ENCODE measurements at places on chromosomes 2 and 18.

DNA sequence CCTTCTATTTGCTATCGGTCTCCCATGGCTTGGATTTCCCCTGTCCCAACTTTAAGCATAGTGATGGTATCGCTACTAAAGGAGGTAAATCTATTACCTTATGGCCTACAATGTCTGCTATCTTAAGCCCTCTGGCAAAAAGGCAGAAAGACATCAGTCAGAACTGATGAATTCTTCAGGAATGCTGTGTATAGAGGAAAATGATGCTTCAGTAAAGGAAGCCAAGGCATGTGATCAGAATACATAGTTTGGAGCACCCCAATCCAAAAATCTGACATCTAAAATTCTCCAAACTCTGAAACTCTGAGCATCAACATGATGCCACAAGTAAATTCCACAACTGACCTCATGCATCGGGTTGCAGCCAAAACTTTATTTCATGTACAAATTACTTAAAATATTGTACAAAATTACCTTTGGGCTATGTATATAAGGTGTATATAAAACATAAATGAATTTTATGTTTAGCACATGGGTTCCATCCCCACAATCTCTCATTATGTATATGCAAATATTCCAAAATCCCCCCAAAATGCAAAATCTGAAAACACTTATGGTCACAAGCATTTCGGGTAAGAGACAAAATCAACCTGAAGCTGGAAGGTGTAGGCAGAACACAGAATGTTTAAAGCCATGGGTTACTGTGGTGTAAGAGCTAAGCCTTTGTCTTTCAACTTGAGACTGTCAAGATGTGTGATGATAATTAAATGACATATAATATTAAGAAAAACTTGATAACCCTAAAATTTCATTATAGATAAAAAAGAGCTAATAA is 66.2 kb downstream of the CUL3 start:
- peak; percentile 38 for DNase-seq

DNA sequence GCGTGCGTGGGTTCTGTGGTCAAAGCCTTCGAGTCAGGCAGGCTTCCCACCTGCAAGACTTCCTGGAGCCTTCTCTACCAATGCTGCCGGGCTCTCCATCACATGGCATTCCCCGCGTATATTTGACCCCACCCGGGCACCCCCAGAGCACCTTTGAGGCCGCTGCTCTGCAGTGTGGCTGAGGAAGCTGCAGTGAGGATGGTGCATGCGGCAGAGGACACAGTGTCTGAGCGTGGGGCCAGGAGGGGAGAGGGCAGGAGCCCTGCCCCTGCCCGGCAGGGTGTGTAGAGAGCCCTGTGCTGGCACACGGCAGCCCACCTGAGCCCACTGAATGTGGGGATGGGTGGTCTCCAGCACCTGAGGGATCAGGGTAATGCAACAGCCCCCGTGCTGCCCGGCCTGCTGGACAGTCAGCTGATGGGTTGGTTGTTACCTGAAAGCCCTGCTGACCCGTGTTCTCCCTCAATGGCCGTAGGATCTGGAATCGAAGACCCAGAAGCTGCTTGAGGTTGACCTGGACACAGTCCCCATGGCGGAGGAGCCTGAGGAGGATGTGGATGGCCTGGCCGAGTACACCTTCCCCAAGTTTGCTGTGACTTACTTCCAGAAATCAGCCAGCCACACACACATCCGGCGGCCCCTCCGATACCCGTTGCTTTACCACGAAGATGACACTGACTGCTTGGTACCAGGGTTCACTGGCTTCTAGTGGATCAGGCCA is 36.8 kb upstream of the GPR17 start:
- no peak for DNase-seq

DNA sequence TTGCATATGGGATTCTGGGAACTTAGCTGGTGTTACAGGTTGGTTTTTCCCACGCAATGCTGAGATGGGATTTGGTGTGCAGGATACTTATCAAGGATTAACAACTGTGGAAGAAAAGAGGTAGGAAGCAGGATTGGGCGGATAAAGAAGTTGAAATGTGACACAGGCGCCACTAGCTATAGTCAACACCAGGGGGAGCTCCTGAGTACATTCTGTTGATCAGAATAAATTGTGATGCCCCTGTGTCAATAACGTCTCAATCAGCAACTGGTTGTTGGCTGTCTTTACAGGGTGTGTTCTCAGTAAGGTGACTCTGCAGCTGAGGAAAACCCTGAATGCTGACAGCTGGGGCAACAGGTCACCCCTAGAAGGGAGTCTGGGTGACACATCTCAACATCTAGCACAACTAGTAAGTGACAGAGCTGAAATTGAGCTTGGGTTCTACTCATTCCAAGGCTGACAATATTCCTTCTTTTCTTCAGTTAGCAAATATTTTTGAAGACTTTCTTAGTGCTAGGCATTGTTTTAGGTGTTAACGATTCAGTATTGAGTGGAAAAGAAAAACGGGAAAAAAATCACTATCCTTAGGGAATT is 143.0 kb downstream of the ARL6IP6 start:
- DNase-seq, result peak; percentile 32

DNA sequence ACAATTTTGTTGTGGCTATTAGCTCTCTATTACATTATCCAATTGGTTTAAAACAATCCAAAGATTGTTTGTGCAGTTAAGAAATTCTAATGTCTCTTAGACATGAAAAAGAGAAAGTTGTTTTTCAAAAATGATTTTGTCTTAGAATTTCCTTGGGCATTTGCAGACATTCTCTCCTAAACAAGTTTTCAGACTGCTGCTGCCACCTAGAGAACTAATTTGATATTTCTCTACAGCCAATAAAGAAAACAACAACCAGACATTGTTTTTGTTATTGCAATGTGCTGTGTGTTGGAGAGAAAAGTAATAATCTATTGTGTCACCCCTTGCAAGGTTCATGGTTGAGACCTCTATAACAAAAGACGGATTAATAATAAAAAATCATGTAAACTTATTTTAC is 119.0 kb upstream of the SYT4 start:
- peak; percentile 0 for DNase-seq

GRCh38 chr2:45974056-45974455 is 322.6 kb downstream of the PRKCE start:
- DNase-seq, result no peak

- DNase-seq, result no peak
These were observed 1.8 kb downstream of the CCDC85A start for GRCh38 chr2:56185582-56186046.

DNA sequence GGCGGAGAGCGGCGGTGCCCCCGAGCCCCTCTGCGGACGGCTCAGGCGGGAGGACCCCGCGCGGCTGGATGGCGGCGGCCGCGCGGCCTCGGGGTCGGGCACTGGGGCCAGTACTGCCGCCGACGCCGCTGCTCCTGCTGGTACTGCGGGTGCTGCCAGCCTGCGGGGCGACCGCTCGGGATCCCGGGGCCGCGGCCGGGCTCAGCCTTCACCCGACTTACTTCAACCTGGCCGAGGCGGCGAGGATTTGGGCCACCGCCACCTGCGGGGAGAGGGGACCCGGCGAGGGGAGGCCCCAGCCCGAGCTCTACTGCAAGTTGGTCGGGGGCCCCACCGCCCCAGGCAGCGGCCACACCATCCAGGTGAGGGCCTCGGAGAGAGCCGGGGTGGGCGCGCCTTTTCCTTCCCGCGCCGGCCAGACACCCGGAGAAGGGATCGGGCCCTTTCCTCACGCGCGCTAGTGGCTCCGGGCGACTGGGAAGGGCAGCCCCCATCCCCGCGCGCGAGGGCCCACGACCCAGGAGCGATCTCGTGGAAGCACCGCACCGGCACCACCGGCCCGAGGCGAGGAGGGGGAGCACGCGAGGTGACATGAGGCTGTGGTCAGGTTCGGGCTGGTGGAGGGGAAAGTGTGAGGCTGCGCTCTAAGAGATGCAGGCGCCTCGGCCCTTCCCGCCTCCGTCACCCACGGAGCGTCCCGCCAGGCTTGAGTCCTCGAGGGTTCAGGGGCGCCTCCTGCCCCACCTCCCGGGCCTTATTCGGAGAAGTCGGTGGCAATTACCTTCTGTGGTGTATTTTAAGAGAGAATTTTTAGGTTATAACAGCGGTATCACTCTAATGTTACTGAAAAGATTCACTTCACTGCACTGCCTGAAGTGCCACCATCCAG is 607 bp downstream of the LAMA3 start:
- DNase-seq, result no peak

DNA sequence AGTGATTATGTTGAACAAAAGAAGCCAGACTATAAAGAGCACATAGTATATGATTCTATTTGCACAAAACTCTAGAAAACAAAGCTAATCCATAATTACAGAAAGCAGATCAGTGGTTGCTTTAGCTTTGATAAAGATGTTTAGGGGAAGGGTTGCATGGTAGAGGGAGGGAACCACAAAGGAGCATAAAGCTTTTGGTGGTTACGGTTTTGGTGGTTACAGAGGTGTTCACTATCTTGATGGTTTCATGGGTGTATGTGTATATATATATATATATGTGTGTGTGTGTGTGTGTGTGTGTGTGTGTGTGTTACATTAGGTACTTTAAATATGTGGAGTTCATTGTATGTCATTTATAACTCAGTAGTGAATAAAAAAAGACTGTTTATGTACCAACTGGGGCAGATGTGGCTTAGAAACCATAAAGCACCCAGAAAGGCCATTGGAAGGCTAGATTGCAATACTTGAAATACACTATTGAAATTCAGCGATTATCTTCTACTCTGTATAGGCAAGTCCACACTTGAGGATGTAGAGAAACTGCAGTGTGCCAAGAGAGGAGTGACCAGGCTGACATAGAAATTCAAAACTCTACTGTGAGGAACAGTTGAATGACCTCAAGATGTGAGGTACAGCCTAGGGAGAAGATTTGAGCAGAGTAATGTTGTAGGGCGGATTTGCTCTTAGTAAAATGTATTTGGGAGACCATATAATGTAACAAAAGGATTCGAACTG is 60.6 kb downstream of the CAB39 start:
- no peak for DNase-seq

DNA sequence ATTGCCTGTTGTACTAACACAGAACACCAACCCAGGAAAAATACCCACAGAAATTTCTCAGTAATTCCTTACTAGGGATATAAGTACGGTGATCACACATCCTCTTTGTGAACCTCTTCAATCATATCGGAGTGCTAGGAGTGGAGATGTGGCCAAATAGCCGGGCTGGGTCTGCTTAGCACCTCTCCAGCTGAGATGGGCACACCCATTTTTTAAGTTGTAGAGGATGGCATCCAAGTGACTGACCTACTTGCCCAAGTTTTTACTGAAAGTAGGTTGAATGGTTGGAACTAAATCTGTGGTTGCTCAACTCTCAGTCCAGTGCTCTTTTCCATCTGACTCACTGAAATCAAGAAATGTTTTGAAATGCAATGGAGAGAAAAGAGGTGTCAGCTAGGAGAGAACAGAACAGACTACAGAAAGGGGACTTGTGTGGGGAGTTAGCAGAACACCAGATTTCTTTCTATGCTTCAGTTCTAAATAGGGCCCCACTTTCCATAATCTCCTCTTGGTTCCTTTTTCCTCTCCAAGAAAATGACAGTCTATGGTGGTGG is 68.7 kb upstream of the FSHR start:
- DNase-seq, result no peak

DNA sequence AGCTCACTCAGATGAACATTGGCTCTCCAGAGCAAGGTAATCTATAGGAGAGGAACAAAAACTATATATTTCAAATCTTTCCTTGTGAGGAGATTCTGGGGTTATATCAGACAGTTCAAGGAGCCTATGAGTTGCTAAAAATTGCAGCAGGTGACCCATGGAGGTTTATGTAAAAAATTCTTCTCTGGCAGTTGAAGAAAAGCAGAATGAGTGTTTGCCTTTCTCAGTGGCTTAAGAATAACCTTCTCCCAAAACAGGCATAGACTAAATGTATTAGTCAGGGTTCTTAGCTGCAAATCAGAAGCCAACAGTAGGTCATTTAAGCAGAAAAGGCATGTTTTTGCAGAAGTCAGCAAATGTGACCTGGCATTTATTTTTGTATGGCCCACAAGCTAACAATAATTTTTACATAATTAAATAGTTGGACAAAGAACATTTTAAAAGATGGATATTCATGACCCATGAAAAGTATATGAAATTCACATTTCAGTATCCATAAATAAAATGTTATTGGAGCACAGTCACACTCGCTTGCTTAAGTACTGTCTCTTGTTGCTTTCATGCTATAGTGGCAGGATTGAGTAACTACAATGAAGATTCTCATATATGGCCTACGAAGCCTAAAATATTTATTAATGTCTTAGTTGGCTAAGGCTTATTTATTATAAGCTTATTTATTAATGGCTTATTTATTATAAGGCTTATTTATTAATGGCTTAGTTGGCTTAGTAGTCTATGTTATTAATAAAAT is 93.4 kb upstream of the TLK1 start:
- DNase-seq, result no peak

DNA sequence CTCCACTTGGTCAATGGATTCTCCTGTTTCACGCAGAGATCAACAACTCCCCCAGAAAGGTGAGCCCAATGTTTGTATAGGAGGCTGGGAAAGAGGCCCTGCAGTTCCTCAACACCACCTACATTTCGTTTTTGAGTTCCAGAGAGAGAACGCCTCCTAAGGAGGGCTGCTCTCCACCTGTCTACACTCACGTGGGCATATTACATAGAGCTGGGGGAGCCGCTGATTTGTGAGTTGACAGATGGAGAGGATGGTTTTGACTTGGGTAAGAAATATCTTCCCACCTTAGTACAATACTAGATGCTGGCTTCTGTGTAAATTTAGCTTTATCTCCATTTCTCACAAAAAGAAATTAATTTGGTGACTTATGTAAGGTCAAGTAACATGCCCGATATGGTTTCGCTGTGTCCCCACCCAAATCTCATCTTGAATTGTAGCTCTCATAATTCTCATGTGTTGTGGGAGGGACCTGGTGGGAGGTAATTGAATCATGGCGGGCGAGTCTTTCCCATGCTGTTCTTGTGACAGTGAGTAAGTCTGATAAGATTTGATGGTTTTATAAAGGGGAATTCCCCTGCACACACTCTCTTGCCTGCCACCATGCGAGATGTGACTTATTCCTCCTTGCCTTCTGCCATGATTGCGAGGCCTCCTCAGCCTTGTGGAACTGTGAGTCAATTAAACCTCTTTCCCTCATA is 274.5 kb upstream of the PXDN start:
- DNase-seq, result no peak

GRCh38 chr2:20232837-20233207 is 7.9 kb upstream of the SDC1 start:
- peak; percentile 79 for DNase-seq

GRCh38 chr18:11512096-11513025 is 97.0 kb upstream of the SLC35G4 start:
- peak; percentile 36 for DNase-seq

DNA sequence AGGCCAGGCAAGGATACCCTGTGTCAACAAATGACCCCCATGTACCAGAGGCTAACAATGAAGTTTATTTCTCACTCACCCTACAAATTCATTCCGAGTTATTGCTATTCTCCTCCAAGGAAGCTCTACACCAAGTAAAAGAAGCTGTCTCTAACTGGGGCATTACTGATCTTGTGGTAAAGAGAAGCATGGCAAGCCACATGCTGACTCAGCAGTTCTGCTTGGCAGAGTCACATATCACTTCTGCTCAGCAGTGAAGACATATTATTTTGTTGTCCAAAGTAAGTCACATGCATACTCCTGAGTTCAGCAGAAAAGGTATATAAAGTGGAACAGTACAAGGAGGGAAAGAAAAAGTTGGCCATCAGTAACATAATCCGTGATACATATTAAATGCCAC is 315.8 kb downstream of the GULP1 start:
- no peak for DNase-seq
